ENCODE measurements at places on chromosomes 2 and 18.

- no peak for DNase-seq
Measured at GRCh38 chr2:119119999-119120756, 38.4 kb downstream of the C1QL2 start.

GRCh38 chr2:27038631-27039339 is 6.0 kb downstream of the TMEM214 start:
- no peak for DNase-seq

GRCh38 chr18:57469884-57470283 is 34.7 kb downstream of the ONECUT2 start:
- DNase-seq, result no peak

- DNase-seq, result no peak
Measured at GRCh38 chr2:127715778-127716449, 14.6 kb downstream of the SFT2D3 start.

DNA sequence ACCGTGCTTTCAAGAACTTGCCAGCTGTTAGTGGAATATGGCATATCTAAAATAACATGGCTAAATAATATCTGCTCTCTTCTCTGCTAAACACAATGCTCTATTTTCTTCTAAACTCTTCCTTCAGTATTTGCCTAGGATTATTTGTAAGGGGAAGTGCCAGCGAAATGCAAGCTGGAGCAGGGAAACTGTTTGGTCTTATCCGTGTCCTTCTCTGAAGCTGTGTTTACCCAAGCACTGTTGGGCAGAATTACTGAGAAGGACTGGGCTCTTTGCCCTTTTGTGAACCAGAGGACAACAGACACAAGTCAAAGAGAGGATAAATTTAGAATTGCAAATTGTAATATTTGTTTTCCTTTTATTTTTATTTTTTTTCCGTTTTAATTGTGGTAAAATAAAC is 23.6 kb downstream of the CPO start:
- no peak for DNase-seq

DNA sequence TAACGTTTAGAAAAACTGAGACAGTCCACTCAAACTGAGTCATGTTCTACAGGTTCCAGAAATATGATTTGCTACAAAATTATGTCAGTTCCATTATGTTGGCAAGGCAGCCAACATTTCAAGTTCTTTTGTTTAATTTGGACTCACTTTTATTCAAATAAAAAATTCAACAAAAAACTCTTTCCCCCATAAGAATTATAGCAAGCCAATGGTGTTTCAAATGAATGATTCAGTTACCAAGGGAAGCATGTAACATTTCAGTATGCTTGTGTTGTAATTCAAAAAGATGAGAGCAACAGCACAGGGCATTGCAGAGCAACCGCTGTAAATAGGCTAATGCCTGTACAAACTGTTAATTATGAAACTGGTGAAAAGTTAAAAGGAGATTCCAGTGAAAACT is 140.8 kb downstream of the FIGN start:
- DNase-seq, result no peak

DNA sequence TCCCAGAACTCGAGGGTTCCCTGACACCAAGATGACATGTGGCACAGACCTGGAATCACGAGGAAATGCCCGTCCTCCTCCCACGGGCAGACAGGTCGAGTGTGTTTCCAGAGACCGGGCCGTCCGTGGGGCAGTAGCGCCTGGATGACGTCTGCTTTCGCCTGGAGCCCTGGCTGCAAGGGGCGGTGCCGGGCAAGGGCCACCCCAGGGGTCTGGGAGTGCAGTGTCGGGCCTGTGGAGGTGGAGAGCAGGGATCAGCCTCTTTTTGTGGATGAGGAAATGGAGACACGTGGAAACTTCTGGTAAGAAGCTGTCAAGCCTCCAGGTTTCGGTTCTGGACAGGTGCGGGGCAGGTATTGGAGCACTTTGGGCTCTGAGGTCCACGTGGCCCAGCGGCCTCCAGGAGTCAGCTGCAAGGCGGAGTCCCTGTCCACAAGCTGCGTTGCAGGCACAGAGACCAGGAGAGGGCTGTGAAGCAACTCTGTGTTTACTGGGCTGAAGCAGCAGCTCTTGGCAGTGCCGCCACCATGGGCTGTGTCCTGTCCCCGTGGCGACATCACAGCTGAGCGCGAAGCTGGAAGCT is 25.6 kb downstream of the NFATC1 start:
- no peak for DNase-seq

DNA sequence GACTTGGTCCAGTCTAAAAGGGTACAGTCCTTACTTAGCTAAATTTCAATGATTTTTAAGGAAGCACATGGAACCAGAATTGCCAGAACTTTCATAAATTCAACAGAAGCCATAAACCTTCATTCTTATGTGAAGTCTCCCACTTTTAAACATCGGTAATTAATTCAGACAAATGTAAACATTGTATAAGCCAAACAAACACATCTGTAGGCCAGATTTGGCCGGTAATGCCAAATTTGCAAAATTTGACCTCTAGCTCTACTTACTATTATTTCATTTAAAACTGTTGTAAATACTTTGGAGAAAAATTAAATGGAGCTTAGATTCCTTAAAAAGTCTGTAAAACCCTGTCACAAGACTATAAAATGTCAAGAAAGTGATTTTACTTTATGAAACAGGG is 83.2 kb upstream of the GALNT5 start:
- no peak for DNase-seq

DNA sequence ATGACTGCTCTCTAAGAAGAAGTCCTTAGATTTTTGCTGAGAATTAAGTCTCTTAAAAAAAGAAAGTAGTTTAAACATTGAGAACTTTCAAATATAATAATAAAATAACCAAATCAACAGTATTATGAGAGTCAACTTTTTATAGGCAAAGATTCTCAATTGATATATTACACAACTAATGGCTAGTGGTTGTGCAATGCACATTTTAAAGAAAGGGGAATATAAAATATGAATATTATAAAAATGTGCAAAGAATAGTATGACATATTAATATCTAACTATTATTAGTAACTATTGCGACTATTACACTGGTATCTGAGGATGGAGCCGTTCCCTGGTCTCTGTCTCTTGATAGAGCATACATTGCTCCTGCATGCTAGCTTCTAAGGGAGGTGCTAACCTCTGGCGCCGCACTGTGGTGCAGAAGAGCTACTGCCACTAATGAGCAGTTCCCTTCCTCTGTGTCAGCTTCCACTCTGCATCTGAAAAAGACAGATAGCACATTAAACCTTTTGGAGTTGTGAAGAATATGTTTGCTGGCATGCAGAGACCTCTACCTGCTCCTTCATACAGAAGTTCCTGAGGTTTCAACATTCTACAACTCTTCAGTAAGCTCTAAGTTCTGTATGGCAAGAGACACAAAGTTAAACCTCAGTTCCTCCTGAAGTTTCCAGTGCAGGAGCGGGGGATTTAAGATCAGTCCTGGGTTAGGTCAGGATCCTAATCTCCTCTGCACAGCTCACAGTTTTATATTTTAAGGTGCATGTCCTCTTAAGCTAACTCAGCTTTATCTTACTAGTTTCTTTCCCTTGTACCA is 3.5 kb upstream of the SLC9A2 start:
- peak; percentile 25 for DNase-seq

DNA sequence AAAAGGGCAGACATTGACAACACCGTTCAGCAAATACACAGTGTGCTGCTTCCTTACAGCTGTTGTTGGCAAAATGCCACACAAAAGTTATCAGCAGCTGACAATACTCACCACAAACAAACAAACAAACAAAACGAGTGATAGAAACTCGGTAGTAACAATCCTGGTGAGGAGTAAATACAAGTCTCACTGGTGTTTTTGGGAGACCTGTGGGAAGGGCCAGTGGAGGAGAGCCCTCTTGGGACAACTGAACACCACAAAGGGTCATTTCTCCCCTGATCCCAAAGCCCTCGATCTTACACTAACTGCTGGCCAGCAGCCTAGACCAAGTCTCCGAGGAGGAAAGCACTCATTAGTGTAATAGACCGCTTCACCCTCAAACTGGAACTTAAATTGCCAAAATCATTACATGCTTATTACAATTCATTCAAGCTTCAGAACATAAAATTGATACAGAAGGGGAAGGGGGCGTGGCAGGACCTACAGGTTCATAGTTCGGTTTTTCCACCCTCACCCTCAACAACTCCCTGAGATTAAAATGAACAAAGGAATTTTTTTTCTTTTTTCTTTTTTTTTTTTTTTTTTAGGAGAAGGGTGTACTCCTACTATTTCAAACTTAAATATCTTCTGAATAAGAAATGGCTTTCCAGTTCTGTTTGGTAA is 5.0 kb downstream of the AP1S3 start:
- no peak for DNase-seq

DNA sequence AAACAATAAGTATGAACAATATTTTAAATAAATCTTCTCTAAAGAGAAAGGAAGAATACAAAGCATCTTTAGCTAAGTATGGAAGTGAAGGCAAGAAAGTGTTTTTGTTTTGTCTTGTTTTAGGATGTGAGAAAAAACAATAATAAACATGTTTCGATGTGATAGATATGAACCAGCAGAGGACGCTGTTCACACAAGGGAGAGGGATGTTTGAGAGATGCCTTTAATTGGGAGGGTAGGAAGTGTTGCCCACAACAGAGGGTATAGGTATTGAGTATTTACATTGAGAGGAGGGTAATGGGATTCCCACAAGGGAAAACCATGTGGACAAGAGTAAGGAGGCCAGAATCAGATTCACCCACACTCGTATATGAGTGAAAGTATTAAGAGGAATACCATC is 55.1 kb downstream of the CDH19 start:
- DNase-seq, result no peak

DNA sequence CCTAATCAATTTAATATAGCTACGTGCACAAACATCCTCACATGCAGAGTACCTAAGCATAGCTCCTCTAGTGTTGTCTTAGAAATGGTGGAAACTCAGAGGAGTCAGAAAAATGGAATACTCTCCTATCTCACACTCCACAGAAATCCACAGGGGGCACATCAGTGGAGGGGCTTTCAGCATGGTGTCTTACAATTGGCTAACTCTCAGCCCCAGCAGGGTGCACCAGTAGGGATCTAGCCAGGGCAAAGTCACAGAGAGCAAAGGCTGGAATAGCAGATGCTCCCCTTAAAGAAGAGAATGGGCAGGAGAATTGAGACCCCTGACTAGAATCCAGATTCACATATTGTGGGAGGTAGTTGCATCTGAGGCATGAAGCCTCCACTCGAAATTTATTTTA is 135.7 kb downstream of the MAIP1 start:
- DNase-seq, result no peak

DNA sequence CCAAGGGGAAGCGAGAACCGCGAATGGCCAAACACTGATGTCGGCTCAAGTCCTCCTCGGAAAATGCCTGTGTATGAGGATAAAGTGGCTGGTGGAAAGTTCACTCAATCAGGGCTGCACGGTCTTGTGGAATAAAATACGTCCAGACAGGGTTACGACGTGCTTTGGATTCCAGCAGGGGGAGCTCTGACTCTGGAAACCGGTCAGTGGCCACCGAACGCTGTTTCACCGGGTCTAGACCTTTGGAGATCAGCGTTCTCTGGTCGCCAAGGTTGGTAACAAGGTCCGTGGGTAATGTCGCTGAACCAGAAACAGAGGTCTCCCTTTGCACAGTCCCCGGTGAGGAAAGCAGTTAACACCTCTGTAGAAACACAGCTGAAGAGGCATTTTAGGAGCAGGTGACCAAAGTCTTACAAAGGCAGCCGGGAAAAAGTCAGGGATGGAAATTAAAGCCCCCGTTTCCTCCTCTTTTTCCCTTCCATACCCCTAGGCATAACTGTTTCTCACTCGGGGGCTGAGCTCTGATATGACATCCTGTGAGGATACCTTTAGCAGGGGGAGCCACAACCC is 47.8 kb downstream of the CDCA7 start:
- DNase-seq, result no peak

- DNase-seq, result no peak
Measured at GRCh38 chr2:100745604-100746003, 74.3 kb upstream of the NPAS2 start.

GRCh38 chr2:221883976-221884375 is 311.9 kb upstream of the EPHA4 start:
- DNase-seq, result no peak

DNA sequence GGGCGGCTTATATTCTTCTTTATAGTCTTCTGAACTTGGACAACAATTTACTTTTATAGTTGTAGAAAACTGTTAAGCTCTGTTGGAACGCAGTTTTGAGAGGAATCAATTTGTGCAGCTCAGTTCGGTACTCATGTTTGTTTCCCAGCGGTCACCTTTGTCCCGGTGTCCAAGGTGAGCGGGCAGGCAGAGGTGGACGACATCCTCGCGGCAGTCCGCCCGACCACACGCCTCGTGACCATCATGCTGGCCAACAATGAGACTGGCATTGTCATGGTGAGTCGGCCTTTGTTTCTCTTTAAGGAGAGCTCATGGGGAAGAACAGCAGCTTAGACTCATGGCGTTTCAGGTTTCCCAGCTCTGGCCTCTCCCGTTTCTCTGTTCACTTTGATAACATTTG is 18.6 kb upstream of the ESPNL start:
- no peak for DNase-seq

DNA sequence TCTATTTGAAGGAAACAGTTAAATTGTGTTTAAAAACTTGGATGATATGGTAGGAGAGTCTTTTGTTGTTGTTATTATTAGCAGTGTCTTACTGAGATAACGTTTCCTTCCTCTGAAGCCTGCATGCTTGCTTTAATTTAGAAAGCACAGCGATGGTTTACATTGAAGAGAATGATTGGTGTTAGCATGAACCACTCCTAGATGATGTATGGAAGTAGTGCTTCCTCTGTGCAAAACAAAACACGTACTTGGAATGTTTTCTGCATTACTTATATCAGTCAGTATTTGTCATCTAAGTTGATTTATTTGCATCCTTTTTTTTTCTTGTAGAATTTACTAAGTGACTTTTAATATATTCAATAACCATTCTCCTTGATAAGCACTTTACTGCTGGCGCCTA is 89.0 kb downstream of the UGGT1 start:
- no peak for DNase-seq

DNA sequence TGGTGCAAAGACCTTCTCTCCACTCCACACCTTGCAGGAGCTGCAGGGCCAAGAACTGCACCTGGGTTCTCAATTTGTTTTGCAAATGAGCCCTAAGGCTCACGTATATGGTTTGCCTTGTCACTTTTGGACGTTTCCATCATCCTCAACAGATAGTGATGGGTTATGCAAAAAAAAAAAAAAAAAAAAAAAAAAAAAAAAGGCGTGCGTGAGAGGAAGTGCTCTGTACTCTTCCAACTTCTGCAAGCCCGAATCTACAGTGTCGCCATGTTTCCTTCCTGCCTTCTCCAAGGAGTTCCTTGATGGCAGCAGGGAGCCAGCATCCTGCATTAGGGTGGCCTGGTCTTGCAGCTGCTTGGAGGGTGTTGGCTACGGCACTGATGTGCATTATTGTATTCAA is 4.0 kb upstream of the INHBB start:
- no peak for DNase-seq

- DNase-seq, result no peak
Measured at GRCh38 chr2:160209516-160209856, 9.4 kb upstream of the ITGB6 start.

GRCh38 chr2:46843316-46843715 is 72.3 kb downstream of the MCFD2 start:
- DNase-seq, result no peak
